ENCODE measurements at places on chromosomes 1 and 21.

GRCh38 chr1:167207940-167208623, 12.6 kb upstream of the POU2F1 start:
- DNase-seq = no peak

GRCh38 chr1:226650236-226650841, 88.7 kb downstream of the ITPKB start:
- no peak for DNase-seq

- no peak for DNase-seq
These were observed 64.1 kb downstream of the TIAM1 start for GRCh38 chr21:31279986-31280385.

- no peak for DNase-seq
These were observed 64.4 kb upstream of the PTGFR start for GRCh38 chr1:78426408-78426807.

- no peak for DNase-seq
These were observed 10.9 kb upstream of the COL18A1 start for GRCh38 chr21:45393833-45394638.

DNA sequence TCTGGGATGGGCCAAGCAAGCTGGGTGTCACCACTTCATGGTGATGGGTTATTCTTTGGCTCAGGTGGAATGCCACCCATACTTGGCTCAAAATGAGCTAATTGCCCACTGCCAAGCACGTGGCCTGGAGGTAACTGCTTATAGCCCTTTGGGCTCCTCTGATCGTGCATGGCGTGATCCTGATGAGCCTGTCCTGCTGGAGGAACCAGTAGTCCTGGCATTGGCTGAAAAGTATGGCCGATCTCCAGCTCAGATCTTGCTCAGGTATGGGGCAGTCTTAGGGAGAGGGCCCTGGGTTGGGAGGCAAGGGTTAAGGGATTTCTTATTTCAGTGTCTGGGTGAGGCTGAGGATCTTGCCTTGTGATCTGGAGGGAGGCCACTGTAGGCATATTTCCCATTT, 15.4 kb upstream of the NASP start:
- DNase-seq = no peak

DNA sequence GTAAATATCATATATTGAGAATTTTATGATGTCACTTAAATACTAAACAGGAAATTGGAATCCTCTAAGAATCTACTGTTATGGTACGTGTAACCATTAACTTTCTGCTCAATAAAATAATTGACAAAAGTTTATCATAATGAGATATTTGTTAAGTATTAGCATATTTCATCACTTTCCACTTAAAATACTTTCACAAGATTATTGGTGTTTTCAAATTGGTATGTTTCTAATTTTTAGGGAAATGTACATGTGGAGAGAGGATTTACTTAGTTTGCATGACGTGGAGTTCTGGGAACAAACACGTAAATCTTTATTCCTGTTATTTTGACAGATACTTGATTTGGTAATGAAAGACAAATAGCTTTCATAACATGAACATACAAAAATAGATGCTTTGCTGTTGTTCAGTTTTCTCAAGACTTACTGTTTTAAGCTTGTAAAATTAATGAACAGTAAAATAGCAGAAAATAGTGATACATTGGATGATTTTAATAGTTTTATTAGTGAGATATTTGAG, 1.6 kb downstream of the SRSF11 start:
- DNase-seq = no peak

GRCh38 chr1:10267319-10267718, 56.9 kb downstream of the KIF1B start:
- DNase-seq = no peak

GRCh38 chr1:192737306-192737705, 71.5 kb upstream of the RGS2 start:
- DNase-seq = no peak

DNA sequence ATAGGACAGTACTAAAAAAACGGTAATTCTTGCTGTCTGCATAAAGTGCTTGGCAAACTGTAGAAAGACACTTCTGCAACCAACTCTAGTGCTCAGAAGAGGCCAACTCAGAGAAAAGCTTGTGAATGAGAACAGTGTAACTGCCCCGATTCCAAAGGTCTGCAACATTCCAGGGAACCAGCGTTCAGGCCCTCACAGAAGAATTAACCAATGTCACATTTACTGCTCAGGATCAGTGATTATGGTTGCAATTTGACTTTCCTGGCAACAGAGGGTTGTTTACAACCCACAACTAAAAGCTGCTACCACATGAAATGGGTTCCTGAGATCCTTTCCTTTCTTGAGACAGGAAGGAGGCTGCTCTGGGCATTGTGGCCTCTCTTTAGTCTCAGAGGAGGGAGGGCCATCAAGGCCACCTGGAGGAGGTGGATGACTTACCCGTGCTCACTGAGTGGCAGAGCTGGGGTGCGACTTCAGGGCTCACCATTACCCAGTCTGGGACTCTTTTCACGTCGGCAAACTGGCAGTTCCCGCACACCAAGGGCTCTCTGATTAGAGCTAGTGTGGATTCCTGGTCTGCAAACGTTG, 15.3 kb downstream of the SRSF4 start:
- DNase-seq = no peak

DNA sequence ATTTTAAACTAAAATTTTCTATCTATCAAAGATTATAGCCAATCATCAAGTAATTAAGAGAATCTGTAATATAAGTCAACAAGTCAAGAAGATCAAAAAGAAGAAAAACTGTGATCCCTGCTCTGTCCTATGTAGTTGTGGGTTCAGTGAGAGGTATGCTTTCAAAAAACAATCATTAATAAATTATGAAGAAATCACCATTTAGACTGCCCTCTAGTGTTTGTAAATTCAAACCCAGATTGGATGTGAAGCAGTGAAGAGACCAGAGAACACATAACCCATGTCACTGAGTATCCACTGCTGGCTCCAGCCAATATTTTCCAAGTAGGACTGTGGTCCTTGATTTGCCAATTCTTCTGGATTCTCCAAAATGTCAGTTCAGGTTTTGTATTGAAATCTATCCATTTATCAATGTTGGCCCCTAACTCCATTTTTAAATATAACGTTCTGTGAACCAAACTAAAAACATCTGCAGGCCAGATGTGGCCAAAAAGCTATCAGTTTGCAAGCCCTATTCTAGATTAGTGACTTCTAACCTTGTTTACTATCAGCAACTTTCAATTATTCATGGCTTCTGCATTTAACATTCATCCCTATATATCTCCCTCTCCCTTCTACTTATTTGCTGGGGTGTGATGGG, 467.5 kb upstream of the CXADR start:
- no peak for DNase-seq

- DNase-seq = no peak
These were observed 46.6 kb downstream of the FCRL5 start for GRCh38 chr1:157505481-157506272.

DNA sequence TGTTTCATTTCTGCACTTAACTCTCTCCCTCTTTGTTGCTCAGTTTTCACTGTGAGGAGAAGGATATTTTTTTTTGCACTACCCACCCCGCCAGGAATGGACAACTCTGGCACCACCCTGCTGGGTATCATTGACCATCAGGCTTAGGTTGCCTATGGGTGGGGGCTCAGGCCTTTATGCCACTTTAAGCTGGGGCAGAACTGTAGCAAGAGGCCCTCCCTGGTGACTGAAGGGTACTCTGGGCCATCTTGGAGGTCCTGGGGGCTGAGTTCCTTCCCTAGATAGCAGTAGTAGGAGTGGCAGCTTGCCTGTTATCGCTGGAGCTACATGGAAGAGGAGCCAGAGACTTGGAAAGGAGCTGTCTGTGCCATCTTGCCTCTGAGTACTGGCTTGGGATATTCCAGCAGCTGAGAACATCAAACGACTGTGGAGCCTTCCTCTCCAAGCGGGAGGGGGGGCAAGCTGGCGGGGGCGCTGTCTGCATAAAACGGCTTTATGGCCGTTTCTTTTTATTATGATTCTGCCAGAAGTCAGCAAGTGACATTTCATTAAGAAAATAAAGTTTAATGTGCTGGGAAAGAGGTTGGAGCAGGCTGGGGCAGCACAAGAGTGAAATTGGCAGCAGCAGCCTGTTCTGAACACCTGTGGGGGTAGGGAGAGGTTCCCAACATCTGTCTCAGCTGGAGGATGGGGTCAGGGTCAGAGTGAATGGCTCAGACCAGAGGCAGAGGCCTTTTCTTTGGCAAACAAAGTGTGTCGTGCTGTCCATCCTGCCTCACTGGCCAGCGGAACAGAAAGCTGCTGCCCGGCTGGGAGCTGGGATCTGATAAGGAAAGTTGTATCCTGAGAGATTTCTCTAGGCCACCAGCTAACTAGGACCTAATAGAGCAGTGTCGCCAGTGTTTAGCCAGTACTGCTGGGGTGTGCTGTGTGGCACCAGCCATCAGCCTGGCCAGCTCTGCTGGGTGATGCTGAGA, 32.9 kb downstream of the TMEM53 start:
- DNase-seq = no peak

- no peak for DNase-seq
These were observed 171.7 kb downstream of the ATG4C start for GRCh38 chr1:62955666-62956065.

DNA sequence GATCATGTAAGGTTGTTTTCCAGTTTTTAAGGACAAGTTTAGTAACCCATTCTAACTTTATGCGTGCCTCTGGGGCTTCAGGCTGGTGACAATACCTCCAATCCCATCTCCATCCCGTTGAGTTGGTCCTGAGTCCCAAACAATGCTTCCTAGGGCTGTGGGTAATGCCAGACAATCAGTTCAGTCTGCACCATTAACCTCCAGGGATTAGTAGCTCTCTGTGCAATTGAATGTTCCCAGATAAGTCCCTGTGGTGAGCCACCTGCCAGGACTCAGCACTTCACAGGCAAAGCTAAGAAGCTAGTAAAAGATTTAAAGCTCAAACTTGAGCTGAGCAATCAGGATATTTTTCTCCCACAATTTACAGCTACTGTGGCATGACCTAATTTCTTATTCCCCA, 462.2 kb upstream of the PTBP2 start:
- no peak for DNase-seq

DNA sequence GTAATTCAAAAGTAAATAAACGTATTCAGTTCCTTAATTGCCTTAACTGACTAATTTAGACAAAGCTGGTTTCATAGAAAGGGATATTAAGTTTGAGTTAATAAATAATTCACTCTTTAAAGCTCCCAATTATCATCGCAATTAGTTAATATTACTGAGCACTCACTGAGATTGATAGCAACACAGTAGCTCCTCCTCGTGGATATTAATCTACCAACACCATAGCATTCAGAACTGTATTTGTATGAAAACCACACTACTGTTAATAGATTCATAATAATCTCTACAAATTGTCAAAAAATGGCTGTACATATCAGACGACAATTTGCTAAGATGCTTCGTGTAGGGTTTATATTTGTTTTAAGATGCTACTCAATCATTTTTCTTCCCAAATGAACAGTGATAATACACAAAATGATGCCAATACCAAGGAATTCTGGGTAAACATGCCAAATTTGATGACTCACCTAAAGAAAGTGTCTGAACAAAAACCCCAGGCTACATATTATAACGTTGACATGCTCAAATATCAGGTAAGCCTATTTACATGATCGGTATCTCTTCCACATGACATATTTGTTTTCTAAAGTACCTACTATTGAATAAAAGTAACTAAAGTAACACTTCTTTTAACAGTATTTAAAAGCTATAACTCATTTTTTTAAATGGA, 18.8 kb upstream of the DYNLT5 start:
- no peak for DNase-seq

- DNase-seq = no peak
These were observed 7.0 kb downstream of the BCAN start for GRCh38 chr1:156648951-156649350.

GRCh38 chr1:177966199-177966598, 3.7 kb downstream of the SEC16B start:
- DNase-seq = no peak

DNA sequence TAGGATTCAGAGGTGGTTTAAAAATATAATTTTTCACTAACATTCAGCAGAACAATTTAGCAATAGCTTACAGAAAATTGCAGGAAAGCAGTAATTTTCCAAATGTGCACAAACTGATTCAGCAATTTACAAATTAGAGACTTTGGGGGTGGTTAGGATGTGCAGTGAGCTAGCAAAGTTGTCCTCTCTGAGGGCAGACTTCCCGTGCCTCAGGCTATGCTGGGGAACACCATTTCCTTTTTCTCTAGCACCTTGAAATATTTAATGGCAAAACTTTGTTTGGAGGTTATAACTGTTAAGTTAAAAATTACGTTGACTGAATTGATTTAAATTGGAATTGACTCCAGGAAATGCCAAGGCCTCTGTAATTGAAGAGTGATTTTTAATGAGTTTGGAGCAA, 258.9 kb downstream of the PTBP2 start:
- DNase-seq = no peak

GRCh38 chr1:38735651-38736161, 123.9 kb downstream of the RRAGC start:
- DNase-seq = no peak

- DNase-seq = no peak
These were observed 14.8 kb downstream of the KCTD3 start for GRCh38 chr1:215581896-215582295.

DNA sequence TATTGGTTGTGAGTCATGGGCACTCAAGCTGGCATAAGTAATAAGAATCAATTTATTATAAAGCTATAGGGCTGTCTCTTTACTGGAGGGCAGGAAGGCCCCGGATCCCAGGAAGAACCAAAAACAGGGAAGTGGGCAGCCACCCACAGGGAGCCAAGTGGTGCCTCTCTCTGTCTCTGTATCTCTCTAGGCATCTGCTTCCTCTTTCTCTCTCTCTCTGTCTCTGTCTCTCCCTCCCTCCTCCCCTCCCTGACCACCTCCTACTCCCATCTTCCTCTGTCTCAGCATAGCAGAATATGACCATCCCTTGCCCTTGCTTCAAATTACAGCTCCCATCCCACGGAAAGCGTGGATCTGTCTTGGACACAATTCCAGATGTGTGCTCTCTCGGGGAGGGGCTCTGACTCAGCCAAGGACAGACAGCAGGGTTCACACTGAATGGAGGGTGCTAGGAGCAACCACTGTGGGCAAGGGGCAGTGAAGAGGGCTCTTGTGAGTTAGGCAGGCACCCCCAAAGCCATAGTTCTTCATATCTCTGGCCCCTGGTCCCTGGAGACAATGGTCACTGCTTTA, 80.4 kb upstream of the LPGAT1 start:
- DNase-seq = no peak

DNA sequence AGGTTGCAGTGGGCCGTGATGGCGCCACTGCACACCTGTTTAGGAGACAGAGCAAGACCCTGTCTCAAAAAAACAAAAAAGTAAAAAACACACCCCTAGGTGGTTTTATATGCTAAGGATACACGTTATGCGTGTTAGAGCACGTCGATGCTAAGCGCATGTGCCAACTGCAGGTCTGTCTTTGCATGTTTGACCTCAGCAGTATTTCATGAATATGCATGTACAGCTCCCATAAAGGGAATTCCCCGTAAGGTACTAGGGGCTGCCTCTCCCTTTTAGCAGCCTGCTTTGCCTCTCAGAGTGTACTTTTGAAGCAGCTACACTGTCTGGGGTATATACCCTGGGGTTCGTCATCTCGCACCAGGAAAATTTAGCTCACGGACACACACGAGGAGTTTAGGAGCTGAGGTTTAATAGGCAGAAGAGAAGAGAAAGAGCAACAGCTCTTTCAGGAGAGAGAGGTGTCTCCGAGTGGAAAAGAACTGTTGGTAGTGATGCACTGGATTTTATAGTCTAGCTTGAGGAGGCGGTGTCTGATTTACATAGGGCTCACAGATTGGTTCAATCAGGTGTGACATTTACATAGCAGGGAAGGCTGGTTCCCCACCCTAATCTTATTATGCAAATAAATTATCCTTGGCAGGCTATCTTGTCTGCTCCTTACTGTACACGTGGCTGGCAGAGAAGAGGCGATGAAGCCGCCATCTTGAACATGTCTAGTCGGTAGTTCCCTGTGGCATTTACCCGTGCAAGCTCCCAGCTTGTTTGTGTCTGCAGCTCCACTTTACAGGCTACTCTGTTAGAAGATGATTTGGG, 4.2 kb upstream of the OTUD3 start:
- DNase-seq = no peak
